ENCODE measurements at places on chromosomes 2 and 18. TPM values are rescaled to one million over a fixed set of nuclear protein-coding genes. Genes with fewer than 3 reads are reported as not detected.

The GKN2 gene
- not detected for total RNA-seq

The DTNA gene
- 34.3 TPM for total RNA-seq

The DOK6 gene
- 2.1 TPM for total RNA-seq

The REEP1 gene
- total RNA-seq = not detected

The TEKT4 gene
- not detected for total RNA-seq

The RBKS gene
- 1.4 TPM for total RNA-seq

The TXNDC9 gene
- total RNA-seq = 51.8 TPM

The CASP10 gene
- 9.1 TPM for total RNA-seq

The PLGLB2 gene
- total RNA-seq = not detected

The GBX2 gene
- 0.25 TPM for total RNA-seq

The SALL3 gene
- not detected for total RNA-seq

The RGPD8 gene
- 16.4 TPM for total RNA-seq

The CRYGC gene
- total RNA-seq = not detected

The CDH19 gene
- not detected for total RNA-seq
